ENCODE measurements at places on chromosomes 13 and 19. TPM values are rescaled to one million over a fixed set of nuclear protein-coding genes. Genes with fewer than 3 reads are reported as not detected.

The RAB20 gene
- total RNA-seq, result 24.0 TPM

The NXNL1 gene
- not detected for total RNA-seq

The CPT1C gene
- 0.96 TPM for total RNA-seq

The MYH14 gene
- total RNA-seq, result 31.5 TPM

The IGFL1 gene
- total RNA-seq, result not detected

The SPTBN4 gene
- 5.2 TPM for total RNA-seq

The APOC4 gene
- total RNA-seq, result not detected

GRCh38 chr19:8352134-8352827 lies 9.2 kb upstream of the KANK3 start:
- no peaks in the 10 kb centered on the region for H3K4me1 ChIP-seq
- DNase-seq, result no peak
- H3K36me3 ChIP-seq, result no peaks in the 10 kb centered on the region
- H3K4me3 ChIP-seq, result no peak overlapping the region

GRCh38 chr13:41563341-41563983 lies 106.1 kb downstream of the RGCC start:
- H3K4me3 ChIP-seq, result no peak overlapping the region
- H3K36me3 ChIP-seq, result no peaks in the 10 kb centered on the region
- no peaks in the 10 kb centered on the region for H3K27me3 ChIP-seq
- H3K4me1 ChIP-seq, result no peaks in the 10 kb centered on the region

DNA sequence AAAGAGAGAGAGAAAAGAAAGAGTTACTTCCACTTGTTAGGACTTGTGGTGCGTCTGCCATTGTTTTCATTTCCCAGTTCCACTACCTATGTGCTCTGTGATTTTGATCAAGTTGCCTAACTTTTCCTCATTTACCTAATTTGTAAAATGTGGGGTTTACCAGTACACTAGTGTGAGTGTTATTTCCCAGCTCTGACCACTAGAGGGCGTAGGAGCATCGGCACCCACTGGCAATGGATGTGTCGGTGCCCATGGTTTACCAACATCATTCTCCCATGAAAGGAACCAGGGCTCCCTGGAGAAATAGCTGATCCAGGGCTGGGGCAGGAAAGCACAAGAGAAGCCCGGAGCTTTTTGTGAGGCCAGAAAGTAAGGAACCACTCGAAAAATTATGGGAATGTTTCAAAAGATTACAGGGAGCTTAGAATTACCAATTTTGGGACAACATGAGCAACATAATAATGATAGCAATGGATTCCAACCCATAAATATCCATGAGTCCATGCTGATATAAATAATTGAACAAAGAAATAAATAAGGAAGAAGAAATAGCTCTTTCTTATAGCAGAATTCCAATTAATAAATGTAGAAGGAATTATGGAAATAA lies 15.1 kb upstream of the CEACAM4 start:
- DNase-seq, result peak; percentile 67
- H3K36me3 ChIP-seq, result no peaks in the 10 kb centered on the region
- H3K27me3 ChIP-seq, result no peaks in the 10 kb centered on the region
- H3K4me1 ChIP-seq, result no peaks in the 10 kb centered on the region

DNA sequence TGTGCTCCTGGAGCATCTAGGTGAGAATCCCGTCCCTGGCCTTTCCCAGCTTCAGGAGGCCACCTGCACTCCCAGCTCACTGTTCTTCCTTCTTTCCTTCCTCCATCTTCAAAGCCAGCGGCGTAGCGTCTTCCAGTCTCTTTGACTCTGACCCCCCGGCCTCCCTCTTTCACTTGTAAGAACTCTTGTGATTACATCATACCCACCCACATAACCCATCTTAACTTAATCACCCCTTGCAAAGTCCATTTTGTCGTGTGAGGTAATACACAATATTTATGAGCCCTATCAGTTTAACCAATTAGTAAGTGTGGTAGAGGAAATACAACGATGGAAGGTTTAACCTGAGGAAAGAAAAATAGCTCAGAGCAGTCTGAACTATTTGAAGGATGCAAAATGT lies 4.6 kb upstream of the CDC16 start:
- H3K27ac ChIP-seq, result no peak overlapping the region
- peaks cover 5% of the 10 kb centered on the region for H3K4me1 ChIP-seq
- no peaks in the 10 kb centered on the region for H3K27me3 ChIP-seq
- no peak overlapping the region for H3K4me3 ChIP-seq
- H3K36me3 ChIP-seq, result no peaks in the 10 kb centered on the region
- no peak for DNase-seq

DNA sequence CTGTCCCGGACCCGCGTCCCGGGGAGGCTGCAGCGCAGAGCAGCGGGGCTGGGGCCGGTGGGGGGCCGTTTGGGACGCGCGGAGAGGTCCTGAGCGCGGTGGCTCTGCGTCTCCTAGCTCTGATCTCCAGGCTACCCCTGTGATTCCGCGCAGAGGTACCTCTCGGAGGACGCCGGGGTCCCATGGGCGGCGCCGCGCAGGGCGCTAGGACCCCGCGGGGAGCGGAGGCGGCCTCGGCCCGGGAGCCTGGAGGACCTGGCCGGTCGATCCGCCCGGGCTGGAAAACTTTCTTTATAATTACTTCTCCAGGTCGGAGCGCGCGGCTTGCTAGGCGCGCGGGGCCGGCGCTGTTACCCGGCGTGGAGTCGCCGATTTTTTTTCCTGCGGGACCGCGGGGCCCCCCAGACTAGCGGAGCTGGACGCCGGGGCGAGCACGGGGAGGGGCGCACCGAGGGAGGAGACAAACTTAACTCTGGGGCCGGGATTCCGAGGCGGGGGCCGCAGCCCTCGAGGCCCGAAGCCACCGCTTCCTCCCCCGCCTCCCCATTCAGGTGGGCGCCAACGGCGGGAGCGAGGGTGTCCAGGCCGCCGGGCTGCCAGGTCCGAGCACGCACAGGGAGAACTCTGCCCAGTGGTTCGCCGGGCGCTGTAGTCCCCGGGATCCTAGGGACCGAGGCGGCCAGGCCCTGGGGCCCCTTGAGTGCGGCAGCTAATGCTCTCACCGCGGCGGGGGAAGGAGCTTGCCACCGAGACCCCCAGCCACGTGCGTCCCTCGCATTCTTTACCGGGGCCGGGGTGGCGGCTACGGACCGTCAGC lies 848 bp upstream of the CEBPA start:
- H3K36me3 ChIP-seq, result no peaks in the 10 kb centered on the region
- peak; percentile 53 for DNase-seq
- peak overlapping the region; percentile 74 for H3K4me3 ChIP-seq
- no peaks in the 10 kb centered on the region for H3K27me3 ChIP-seq
- H3K27ac ChIP-seq, result peak overlapping the region; percentile 95
- peaks cover 24% of the 10 kb centered on the region for H3K4me1 ChIP-seq

GRCh38 chr13:41263261-41263971 lies at the start of gene MTRF1:
Gene MTRF1, minus strand, starts transcription at chr13:41263576. Its CDS starts 2,669 bp downstream, at chr13:41260907.
- H3K27ac ChIP-seq, result peak within 1 kb of the TSS; percentile 84
- H3K4me3 ChIP-seq, result peak within 1 kb of the TSS; percentile 58
- peak; percentile 76 for DNase-seq
- H3K4me1 ChIP-seq, result no peaks in the 10 kb centered on the region
- H3K27me3 ChIP-seq, result no peaks in the 10 kb centered on the region
- no peaks in the 10 kb centered on the region for H3K36me3 ChIP-seq

GRCh38 chr19:12597594-12597993 lies 13.0 kb downstream of the ZNF490 start:
- no peak overlapping the region for H3K27ac ChIP-seq
- DNase-seq, result no peak
- H3K27me3 ChIP-seq, result no peaks in the 10 kb centered on the region
- no peaks in the 10 kb centered on the region for H3K4me1 ChIP-seq
- no peaks in the 10 kb centered on the region for H3K36me3 ChIP-seq
- no peak overlapping the region for H3K4me3 ChIP-seq

- H3K27ac ChIP-seq, result no peak overlapping the region
- no peak for DNase-seq
- no peaks in the 10 kb centered on the region for H3K27me3 ChIP-seq
- no peak overlapping the region for H3K4me3 ChIP-seq
- H3K4me1 ChIP-seq, result no peaks in the 10 kb centered on the region
Measured at GRCh38 chr13:31476266-31476665, 263.1 kb upstream of the RXFP2 start.

GRCh38 chr13:26007261-26008125 lies 44.3 kb downstream of the SHISA2 start:
- no peaks in the 10 kb centered on the region for H3K4me1 ChIP-seq
- no peak for DNase-seq
- H3K4me3 ChIP-seq, result no peak overlapping the region
- no peaks in the 10 kb centered on the region for H3K27me3 ChIP-seq
- no peak overlapping the region for H3K27ac ChIP-seq

DNA sequence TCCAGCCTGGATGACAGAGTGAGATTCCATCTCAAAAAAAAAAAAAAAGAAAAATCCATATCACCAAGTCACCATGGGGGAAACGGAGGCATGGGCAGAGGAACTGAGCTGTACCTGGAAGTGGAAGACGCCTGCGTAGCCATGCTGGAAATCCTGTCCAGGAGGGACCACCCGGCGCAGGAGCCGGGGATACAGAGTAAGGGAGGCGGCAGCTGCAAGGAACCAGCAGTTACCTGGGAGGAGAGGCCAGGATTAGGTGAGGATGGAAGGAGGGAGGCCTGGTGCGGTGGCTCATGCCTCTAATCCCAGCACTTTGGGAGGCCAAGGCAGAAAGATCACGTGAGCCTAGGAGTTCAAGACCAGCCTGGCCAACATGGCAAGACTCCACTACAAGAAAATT lies 2.0 kb downstream of the CAPN12 start:
- no peak overlapping the region for H3K27ac ChIP-seq
- no peaks in the 10 kb centered on the region for H3K4me1 ChIP-seq
- H3K27me3 ChIP-seq, result no peaks in the 10 kb centered on the region
- DNase-seq, result no peak
- no peak overlapping the region for H3K4me3 ChIP-seq
- H3K36me3 ChIP-seq, result no peaks in the 10 kb centered on the region

DNA sequence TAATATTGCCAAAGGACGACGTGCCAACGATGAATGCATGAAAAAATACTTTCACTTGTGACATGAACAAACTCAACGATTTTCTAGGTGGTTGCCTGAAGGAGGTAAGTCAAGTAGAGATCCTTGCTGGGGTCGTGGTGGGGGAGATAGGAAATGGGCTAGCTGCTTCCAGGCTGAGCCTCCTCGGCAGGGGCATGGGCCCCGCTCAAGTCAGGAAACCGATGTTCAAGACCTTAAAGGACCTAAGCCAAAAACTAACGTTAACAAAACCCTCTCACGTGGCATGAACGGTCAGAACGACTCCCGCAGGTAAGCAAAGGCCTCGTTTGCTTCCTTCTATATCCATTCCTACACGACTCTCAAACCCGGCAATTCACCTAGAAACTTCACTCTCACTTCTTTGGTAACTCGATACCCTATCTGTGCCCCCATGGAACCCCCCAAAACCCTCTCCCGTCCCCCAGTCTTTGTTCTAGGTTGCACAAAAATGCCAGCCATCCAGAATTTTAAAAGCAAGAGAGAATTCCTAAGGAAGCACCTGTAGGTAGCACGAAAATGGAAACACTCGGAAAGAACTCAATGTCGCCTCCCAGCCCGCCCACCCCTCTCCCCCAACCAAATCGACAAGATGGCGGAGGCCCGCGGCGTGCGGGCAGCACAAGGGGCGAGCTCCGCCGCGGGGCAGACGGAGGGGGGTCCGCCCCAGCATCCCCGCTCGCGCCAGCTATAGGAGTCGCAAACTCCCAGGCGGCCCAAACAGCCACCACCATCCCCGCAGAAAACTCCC lies 13.6 kb downstream of the ACP4 start:
- no peak for DNase-seq
- H3K27ac ChIP-seq, result peak overlapping the region; percentile 93

GRCh38 chr19:15614507-15615379 lies at the start of gene CYP4F8:
Gene CYP4F8, plus strand, starts transcription at chr19:15615218. Its CDS starts 399 bp downstream, at chr19:15615617.
- H3K36me3 ChIP-seq, result no peaks in the 10 kb centered on the region
- H3K4me1 ChIP-seq, result no peaks in the 10 kb centered on the region
- no peak within 1 kb of the TSS for H3K4me3 ChIP-seq
- H3K27ac ChIP-seq, result no peak within 1 kb of the TSS

DNA sequence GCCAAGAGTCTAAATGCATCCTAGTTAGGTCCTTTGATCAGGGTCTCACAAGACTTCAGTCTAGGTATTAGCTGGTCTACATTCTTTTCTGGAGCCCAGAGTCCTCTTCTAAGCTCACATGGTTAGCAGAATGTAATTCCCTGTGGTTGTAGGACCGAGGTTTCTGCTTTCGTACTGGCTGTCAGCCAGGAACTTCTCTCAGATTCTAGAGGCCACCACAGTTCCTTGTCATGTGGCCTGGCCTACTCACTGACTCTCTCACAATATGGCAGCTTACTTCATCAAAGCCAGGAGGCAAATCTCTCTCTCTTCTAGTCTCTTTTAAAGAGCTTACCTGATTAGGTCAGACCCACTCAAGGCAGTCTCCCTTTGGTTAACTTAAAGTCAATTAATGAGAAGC lies 82.9 kb downstream of the POU4F1 start:
- H3K27me3 ChIP-seq, result no peaks in the 10 kb centered on the region
- no peak for DNase-seq
- H3K27ac ChIP-seq, result no peak overlapping the region
- no peaks in the 10 kb centered on the region for H3K4me1 ChIP-seq

All from prostate gland (tissue), 2 donors.